ENCODE measurements at places on chromosomes 16 and 17.

DNA sequence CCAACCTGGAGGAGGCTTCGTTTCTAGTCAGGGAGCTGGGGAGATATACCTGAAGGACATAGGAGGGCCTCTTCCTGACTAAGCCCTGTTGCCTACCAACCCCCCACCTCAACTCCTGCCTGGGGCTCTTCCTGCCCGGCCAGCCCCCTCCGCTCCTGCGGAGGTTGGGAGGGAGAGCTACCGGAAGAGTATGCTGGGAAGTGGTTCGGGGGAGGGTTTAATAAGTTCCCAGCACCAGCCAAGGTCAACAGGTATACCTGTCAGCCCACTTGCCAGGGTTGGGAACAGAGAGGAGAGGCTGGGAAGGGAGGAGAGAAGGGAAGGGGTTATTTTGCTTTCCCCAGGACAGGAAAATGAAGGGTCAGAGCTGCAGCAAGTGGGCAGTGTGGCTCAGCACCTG, 4.7 kb downstream of the PPP1R1B start:
- DNase-seq, result no peak

DNA sequence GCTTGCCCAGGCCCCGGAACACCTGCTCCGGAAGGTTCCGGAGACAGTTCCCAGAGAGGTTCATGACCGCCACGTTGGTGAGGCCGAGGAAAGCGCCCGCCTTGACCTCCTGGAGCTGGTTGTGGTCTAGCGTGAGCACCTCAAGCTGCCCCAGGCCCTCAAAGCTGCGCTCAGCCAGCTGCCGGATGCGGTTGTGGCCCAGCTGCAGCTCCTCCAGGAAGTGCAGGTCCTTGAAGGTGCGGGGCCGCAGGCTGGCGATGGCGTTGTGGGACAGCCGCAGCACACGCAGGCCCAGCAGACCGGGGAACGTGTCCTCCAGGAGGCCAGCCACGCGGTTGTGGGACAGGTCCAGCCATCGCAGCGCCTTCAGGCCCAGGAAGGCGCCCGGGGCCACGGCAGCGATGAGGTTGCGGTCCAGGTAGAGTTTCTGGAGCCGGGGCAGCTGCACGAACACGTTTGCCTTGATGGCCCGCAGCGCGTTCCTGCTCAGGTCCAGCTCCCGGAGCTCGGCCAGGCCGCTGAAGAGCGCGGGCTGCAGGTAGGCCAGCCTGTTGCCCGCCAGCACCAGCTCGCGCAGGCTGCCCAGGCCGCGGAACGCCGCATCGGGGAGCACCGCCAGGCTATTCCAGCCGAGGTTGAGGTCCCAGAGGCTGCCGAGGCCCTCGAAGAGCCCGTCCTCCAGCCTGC, 2.1 kb downstream of the IGFALS start:
- DNase-seq, result no peak

GRCh38 chr17:72863526-72864211, 228.8 kb downstream of the SLC39A11 start:
- DNase-seq, result no peak

- no peak for DNase-seq
Observed at GRCh38 chr16:167122-167690, 1.4 kb downstream of the HBM start.

DNA sequence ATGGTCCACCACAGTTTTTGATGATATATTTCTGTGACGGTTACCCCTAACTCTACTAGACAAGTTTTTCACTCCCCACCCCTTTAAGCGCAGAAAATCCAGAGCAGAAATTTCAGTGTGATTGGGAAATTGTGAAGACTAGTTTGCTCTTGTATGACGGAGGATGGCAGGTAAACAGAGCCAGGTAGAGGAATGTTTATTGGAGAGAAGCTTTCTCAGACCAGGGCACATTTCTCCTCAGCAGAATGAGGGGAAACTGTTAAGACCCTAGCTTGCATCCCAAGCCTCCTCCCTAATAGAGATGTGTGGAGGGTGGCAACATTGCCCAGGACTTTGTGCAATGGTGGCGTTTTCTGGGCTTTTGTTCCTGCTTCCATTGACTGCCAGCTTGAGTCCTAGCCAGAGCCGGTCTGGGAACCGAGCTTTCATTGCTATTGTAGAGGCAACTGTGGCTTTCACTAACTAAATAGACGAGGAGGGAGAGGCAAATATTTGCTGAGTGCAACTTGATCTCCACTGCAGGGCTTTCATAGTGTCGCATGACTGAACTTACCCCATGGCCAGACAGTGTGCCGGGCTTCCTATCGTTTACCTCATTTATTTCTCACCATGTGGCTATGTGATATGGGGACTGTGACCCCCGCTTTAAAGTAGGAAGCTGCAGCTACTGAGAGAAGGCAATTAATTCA, 159.6 kb upstream of the MPHOSPH6 start:
- DNase-seq, result peak; percentile 17

DNA sequence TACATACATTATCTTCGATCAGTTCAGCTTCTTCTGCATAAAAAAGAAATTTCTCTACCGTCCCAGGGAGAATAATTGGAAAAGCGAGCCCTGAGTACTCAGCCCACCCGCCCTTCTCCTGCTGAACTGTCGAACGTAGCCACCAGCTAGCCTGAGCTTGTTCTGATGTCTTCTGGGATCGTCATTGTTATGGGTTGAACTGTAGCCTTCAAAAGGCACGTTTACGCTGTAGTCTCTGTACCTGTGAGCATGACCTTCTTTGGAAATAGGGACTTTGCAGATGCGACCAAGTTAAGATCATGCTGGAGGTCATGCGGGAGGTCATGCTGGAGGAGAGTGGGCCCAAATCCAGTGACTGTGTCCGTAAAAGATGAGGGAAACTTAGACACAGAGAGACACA, 86.2 kb downstream of the CMIP start:
- DNase-seq, result no peak

- no peak for DNase-seq
Observed at GRCh38 chr17:81135505-81136278, 29.6 kb upstream of the PVALEF start.

- DNase-seq, result no peak
Observed at GRCh38 chr17:73419881-73420280, 108.1 kb upstream of the CDC42EP4 start.

DNA sequence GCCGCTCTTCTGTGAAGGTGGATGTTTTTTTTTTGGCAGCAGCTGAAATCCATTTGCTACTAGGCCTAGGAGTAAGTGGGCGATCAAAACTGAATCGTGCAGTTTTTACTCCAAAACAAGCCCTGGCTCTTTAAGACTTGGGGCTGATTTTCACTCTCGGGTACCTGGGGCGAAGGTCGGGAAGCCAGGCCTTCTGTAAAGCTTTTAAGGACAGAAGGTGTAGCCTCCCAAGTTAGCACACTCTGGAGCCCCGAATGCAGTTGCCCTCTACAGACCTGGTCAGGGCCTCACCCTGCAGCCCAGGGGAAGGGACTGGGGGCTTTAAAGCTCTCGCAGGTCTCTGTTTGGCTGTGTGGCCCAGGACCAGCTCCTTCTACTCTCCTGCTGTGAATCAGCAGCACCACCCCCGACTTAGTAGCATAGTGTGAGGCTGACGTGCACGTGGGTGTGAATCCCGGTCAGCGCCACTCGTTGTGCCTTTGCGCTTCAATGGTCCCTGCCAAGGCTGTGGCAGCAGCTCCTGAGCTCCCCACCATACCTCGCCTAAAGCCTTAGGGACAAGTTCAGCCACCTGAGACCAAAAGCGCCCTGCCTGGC, 49.9 kb downstream of the TMEM235 start:
- no peak for DNase-seq

DNA sequence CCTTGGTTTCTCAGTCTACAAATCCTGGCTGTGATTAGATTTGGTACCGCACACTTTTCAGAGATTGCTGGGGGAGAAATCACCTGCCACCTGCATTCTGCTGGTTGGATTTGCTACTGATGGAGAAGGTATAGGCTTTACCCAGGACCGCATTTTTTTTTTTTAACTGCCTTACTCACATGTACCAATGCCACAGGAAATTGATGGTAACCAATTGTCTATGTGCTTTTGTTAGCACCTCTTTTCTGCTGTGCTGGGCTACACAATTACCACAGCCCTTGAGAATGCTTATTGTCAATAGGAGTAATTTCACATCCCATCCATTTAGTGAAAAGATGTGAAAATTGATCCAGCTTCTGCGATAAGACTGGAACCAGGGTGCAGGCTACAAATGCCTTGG, 74.4 kb upstream of the TANC2 start:
- no peak for DNase-seq

GRCh38 chr16:57513371-57514102, 22.8 kb downstream of the CCDC102A start:
- DNase-seq, result peak; percentile 52

DNA sequence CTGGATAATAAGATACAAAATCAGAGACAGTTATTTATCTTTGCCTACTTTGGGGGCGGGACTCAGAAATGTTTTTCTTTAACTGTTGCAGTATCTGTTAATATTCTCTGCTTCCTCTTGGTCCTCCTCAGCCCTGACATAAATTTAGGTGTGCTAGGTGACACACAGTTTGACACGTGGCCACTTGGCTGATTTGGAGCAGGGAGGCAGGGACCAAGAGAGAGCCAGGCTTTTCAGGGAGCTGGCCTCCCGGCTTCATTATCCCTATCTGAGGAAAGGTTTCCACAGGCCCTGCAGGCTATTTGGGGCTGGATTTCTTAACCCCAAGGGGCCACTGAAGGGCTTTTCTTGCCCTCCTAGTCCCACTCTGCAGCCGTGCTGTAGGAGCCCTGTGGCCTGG, 20.1 kb upstream of the NAT9 start:
- DNase-seq, result no peak

- DNase-seq, result no peak
Observed at GRCh38 chr16:70743791-70744190, 57.2 kb downstream of the VAC14 start.

DNA sequence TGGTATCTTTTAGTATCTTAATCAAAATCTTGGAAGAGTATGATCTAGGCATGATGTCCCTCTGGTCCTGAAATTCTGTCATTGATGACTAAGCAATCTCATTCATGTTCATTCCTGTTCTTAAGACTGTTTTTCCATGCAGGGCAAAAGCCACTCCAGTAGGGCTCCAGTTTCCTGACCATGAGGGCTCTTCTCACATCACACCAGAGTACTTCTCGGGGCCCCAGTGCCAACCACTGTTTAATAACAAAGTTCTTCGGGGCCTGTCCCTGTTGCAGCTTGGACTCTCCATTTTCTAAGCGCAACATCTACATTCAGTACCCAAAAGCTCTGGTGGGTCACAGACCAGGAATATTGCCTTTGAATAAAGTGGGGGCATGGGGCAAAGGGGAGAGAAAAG, 52.0 kb downstream of the IRX6 start:
- no peak for DNase-seq

DNA sequence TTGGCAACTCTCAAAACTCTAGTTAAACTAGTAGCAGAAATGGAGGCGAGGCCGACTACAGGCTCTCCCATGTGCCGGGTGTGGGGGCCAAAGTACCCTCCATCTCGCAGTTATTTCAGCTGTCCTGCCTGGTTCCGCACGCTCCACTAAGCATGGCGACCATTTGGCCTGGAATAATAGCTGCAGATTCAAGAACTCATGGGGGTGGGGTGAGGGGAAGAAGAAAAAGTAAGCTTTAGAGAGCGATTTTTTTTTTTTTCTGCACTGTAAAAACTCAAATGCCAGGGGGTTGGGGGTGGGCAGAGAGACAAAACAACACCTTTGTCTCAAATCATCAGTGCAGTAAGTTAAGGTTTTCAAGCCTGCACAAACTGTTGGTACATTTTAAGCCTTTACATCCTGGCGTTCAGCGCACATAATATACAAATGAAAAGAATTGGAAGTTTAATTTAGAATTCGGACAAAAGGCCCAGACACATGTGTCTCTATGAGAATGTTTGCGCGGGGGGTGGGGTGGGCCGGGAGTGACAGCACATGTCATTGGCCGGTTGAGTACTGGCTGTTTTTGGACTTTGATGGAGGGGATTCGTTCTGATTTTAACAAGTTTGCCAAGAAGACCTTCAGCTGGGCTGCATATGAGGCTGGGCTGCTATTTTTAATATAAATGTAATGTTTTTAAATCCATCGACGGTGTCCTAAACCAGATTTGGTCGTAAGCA, 694.7 kb upstream of the SALL1 start:
- peak; percentile 49 for DNase-seq

DNA sequence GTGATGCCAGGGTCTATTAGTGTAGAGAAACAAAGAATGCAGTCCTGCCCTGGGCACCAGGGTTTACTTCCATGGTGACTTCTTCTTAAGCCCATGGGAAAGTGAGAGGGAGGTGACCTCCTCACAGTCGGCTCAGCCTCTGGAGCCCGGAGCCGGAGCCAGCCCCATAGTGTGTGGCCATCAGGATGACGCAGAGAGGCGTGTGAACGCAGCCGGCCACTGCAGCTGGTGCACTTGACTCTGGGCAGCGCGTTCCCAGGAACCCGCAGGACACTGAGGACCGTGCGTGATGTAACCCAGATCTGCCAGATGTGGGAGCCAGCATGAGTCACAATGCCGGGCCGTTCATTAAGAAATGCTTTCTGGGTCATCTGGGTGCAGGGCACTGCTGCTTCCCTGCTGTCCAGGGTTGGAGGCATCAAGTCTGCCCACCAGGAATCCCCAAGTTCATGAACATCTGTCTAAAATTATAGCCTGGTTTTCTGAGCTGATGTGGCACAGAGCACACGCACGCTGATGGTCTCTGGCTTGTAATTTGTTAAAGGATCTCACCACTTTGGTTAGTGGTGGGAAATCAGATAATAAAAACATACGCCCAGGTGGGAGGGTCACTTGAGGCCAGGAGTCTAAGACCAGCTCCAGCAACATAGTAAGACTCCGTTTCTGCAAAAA, 114.1 kb downstream of the PITPNC1 start:
- DNase-seq, result peak; percentile 23

GRCh38 chr17:773467-774312, 8.4 kb downstream of the GLOD4 start:
- no peak for DNase-seq

DNA sequence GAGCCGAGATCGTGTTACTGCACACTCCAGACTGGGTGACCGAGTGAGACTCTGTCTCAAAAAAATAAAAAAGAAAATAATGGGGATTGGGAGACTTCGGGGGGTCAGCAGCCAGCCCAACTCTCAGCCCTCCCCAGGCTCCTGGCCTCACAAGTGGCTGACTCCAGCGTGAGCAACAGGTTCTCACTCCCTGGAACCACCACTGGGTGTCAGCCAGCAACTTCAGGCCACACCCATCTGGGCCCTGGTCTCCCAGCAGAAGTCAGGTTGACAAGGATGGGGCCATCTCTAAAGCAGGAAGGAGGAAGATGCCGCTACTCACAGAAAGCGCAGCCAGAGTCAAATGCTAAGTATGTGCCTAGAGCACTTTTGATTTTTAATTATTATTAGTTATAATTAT, 139.4 kb downstream of the C16orf78 start:
- no peak for DNase-seq

- DNase-seq, result no peak
Observed at GRCh38 chr17:65332375-65332774, 195.2 kb downstream of the RGS9 start.

GRCh38 chr16:83356266-83356665, 451.5 kb upstream of the HSBP1 start:
- DNase-seq, result peak; percentile 35
